ENCODE measurements at places on chromosomes 7 and 10.

DNA sequence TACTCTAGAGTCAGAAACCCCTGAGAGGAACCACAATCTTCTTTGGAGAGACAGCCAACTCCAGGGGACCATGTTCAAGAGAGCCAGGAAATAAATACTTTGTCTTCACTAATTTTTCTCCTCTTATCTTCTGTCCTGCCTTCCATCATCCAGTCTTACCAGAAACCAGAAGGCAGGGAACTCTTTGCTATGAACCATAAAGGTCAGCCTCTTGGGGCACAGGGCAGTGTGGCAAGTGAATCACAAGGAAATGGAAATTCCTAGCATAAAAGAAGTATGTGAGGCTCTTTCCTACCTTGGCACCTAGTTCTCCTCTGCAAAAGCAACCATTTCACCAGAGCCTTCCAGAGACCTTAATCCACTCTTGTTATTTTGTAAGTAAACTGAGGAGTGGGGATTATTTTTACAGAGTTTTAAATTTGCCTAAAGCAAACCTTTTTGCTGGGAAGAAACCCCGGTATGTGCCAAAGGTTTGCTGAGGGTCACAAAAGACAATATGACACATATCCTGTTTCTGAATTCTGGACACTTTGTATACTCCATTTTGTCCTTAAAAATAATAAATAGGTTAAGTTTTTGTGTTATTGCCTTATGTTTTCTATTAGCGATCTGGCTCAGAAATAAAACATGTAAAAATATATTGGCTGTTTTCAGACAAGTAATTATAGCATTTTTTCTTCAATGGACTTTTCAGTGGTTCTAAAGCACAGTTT is 87.1 kb downstream of the ADAM22 start:
- no peak for DNase-seq

DNA sequence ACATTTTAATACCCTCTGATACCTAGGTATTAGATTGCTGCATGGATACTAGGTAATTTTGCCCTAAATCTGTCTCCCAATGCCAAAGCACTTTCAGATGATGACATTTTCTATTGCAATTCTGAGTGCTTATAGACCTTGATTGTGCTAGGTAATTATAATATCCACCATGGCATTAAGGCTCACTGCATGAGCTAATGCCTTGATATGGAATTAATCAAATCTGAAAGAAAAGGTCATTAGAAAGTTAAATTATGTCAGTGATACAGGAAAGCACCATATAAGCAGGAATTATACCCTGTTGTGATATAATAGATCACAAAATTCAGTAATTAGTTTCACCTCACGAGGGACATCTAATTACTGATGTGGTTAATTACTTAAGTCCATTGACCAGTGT is 521.4 kb downstream of the DNAJB9 start:
- DNase-seq: no peak

DNA sequence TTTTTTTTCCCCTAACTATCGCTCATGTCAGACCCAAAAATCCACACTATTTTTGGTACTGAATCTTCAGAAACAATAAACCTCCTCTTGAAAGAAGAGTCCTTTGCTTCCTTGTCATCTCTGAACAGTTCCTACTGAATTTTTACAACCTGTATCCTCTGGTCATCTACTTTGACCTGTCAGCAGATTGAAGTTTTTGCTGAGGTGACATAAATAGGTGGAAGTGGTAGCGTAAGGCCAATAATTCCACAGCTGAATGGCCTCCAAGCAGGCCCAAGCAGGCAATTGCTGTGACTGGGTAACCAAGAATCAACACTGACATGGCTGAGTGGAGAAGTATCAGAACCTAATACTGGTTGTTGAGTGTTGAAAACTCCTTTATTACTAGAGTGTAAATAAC is 117.4 kb upstream of the MAGI2 start:
- no peak for DNase-seq

DNA sequence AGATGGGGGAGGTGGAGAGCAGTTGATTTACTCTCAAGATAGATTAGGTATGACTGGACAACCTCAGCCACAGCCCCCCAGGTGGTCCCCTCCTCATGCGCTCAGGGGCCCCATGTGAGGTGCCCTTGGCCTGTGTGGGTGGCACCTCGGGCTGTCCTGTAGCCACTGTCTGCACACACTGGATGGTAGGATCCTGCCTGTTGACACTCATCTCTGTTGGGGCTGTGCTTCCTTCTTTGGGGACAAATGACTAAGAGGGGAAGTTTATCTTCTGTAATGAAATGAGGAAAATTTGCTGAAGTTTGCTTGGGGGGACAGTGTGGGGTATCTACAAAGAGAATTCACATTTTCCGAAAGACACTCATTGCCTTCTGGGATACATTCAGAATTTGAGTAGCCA is 53.6 kb upstream of the ANTXRL start:
- DNase-seq: no peak

DNA sequence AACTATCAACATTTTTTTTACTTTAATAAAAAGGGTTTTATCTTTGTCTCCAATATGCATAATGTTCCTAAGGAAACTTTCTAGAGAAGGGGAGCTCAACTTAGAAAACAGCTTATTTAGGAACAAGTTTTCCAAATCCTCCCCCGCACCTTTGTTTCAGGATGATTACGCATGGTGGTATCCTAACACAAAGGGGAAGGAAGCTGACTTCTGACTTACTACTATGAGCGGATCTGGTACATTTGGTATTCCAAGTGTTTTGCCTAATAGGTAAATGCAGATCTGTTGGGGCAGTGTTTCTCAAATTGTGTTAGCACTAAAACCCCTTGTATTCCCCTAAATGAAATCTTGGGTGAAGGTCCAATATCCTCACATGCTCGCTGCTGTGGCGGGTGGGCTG is 229.3 kb upstream of the KLF14 start:
- no peak for DNase-seq

DNA sequence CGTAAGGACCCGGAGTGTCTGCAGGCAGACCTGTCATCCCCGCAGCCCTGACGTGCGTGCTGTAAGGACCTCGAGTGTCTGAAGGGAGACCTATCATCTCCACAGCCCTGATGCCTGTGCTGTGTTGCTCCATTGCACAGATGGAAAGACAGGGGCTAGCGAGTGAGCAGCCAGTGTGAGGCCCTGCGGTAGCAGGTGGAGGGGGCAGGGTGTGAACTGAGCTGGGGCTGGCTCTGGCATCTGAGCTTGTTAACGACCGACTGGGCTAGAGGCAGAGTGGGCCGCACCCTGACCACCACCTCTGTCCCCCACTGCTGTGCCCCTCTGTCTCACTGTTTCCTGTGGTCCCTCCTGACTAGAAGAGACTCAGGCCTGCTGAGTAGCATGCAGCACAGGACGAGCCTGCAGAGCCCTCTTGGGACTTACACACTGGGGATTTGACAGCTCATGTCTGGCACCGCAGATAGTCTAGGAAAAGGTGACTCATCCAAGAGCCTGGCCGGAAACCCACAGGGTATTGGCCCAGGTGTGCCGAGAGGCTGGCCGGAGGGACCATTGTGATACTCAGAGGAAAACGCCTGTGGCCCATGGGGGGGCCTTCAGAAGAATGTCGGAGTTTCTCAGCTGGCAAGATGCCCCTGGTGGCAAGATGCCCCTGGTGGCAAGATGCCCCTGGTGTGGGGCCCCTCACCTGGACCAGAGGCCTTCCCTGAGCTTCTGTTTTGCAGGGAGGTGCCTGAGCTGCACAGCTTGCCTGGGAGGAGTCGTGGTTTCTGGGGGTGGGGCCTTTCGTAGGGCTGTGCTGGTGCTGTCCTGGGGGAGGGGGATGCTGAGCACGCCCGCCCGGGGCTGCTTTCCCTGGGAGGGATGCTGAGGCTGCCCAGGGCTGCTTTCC is 34.3 kb downstream of the INPP5A start:
- peak; percentile 84 for DNase-seq

DNA sequence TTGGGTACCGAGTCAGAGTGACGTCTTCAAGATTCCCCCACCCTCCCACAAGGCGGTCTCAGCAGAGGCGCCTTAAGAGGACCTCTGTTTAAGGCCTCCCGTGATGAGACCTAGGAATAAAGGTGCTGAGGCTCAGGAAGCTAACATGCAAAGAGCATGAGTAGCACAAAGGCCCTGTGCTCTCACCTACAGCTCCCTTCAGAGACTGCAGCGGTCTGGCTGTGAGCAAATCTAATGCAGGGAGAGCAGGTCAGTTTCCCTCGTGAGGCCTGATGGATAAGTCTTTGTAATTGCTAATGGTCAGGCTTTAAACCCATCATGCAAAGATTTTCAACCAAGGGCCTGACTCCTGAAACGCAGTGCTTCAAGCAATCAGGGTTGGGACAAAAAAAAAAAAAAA is 909.3 kb upstream of the GHITM start:
- no peak for DNase-seq

- DNase-seq: no peak
These were observed 957.0 kb downstream of the LRMDA start for GRCh38 chr10:76388321-76389023.

DNA sequence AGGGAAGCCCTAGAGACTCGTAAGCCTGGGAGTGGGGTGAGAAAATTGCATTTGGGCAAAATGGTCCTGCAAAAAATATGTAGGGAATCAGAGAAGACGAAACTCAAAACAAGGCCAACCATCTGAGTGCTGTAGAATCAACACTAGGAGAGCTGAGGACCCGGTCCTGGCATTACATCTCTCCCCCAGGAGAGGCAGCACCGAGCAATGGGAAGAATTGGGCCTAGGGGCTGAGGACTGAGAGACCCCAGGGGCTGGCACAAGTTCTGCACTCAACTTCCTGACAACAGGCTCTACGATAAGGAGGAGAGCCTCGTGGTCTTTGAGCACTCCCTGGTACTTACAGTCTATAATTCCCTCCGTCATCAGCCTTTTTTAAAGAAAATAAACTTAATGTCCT is 47.6 kb downstream of the BPGM start:
- DNase-seq: no peak

DNA sequence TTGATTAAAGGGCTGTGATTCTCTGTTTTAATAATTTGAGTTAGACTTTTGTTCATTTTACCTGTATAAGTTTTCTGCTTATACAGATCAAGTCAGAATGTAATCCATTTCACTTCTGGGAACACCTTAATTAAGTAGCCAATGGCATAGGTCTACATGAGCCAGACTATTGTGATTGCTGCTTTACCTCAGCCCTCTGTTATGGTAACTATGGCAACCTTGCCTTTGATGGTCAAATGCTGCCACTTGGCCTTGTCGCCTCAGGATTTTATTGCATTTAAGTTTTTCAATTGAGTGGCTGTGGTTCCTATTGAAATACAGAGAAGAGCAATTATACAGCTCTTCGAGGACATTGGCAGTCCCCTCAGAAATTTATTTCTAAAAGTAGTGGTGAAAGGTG is 64.3 kb upstream of the TMEM106B start:
- no peak for DNase-seq

GRCh38 chr10:126022841-126023240 is 126.5 kb downstream of the FANK1 start:
- no peak for DNase-seq

DNA sequence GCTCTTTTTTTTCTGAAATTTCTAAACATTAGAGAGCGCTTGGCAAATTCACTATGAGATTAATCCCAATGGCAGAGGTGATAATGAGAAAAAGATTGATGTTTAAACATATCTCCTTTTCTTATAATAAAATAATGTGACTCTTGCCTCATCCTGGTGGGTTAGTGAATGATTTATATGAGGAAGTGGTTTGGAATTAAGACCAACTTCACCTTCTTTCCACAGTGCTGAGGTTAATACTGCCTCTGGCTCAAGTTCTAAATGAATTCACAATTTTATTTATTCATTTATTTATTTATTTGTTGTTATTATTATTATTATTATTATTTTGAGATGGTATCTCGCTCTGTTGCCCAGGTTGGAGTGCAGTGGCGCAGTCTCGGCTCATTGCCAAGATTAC is 40.5 kb upstream of the ADO start:
- no peak for DNase-seq

GRCh38 chr7:44084701-44085100 is 2.4 kb upstream of the POLM start:
- no peak for DNase-seq

GRCh38 chr10:51082857-51083256 is 8.6 kb downstream of the PRKG1 start:
- DNase-seq: no peak
